Brain (organoid and tissue), 16 donors: ENCODE measurements at places on chromosomes 11 and 22. TPM values are rescaled to one million over a fixed set of nuclear protein-coding genes. Genes with fewer than 3 reads are reported as not detected.
A peak's percentile ranks its signal among the peaks of the same experiment; 100 is the strongest.

DNA sequence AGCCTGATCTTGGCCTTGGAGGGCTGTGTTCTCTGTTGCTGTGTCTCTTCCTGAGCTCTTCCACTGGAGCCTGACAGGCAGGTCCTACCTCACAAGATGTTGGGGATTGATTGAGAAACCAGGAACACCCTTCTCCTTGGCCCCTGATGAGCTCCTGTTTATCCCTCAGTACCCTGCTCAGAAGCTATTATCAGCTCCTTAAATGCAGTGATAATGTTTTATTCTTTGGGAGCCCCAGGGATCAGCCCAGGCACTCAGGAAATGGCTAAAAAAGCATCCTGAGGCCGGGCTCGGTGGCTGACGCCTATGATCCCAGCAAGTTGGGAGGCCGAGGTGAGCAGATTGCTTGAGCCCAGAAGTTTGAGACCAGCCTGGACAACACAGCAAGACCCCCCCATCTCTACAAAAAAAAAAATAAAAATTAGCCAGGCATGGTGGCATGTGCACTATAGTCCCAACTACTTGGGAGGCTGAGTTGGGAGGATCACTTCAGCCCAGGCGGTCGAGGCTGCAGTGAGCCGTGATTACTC, 4.9 kb upstream of the PHLDA2 start:
- DNase-seq: no peak

GRCh38 chr11:76284161-76284560, 77.9 kb upstream of the WNT11 start:
- no peak for DNase-seq

DNA sequence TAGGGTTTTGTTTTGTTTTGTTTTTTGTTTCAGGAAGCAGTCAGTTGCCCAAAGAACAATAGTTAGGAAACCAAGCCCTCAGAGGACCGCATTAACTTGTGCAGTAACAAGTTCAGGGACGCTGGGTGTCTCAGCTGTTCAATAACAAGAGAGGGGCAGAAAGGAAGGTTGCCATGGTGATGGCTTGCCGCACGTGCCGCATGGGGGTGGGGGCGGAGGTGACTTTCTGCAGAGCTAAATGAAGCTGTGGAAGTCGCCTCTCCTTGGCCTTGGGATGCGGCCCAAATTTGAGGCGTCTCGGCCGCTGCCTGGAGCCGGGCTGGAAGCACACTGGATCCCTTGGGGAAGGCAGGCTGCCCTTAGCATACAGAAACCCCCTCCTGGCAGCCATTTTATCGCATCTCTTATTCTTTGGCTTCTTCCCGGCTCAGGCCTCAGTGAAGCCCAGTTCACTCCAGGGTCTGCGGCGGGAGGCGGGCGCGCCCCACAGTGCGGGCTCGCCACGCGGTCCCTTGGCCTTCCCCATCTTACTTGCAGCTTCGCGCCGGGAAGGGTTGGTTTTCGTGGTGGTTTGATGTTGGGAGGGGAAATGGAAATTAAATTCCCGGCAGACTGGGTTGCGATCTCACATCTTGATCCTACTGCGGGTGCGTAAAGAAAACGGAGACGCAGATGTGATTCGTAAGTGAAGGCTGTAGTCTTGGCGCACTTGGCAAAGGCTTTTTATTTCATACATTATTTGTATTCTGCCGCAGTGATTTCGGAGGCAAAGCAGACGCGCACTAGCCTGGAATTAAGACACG, 94.3 kb downstream of the SLC17A6 start:
- DNase-seq: peak; percentile 95

DNA sequence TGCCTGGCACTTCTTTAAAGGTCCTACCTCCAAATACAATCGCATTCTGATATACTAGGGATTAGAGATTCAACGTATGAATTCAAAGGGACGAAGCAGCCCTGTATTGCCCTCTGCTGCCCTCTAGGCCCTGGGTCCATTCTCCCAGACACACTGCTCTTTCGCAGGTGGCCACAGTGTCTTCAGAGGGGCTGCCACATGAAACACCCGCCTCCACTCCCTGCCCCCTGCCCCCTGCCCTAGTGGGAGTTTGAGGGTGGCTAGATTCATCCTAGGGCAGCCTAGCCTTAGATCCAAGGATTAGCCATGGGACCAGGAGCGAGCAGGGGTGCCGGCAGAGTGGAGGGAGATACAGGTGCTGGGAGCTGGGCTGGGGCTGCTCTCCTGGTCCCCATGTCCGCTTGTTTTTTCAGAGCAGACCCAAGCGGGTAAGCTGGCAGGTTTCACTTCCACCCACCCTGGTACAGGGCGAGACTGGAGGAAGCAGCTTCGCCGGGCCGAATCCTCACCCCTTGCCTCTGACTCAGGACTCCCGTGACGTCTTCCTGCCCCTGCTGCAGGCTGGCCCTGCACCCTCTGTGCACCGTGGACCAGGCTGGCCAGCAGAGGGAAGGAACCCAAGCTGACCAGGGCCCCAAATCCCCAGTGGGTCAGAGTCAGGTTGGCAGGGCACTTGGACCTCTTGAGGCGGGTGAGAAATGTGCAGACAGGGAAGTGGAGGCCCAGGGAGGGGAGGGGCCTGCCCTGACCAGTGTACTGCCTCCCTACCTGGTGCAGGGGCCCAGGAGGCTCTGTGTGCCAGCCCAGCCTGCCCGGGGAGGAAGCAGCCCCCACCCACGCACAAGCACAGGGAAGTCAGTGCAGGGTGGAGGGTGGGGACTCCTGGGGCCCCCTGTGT, 28.4 kb upstream of the HMOX1 start:
- no peak for DNase-seq

- DNase-seq: no peak
Measured at GRCh38 chr11:63019506-63019905, 3.9 kb upstream of the SLC22A8 start.

DNA sequence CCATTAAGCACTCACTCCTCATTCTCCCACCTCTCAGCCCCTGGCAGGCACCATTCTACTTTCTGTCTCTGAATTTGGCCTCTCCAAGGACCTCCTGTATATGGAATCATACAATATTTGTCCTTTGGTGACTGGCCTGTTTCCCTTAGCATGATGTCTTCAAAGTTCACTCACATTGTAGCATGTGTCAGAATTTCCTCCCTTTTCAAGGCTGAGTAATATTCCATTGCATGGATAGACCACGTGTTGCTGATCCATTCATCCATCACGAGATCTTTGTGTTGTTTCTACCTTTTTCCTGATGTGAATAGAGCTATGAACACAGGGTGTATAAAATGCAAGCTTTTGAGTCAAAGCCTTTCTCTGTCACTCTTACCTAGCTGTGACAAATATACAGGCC, 11.6 kb downstream of the FADS2 start:
- DNase-seq: no peak

GRCh38 chr11:2867722-2868505, 17.7 kb downstream of the CDKN1C start:
- peak; percentile 71 for DNase-seq

DNA sequence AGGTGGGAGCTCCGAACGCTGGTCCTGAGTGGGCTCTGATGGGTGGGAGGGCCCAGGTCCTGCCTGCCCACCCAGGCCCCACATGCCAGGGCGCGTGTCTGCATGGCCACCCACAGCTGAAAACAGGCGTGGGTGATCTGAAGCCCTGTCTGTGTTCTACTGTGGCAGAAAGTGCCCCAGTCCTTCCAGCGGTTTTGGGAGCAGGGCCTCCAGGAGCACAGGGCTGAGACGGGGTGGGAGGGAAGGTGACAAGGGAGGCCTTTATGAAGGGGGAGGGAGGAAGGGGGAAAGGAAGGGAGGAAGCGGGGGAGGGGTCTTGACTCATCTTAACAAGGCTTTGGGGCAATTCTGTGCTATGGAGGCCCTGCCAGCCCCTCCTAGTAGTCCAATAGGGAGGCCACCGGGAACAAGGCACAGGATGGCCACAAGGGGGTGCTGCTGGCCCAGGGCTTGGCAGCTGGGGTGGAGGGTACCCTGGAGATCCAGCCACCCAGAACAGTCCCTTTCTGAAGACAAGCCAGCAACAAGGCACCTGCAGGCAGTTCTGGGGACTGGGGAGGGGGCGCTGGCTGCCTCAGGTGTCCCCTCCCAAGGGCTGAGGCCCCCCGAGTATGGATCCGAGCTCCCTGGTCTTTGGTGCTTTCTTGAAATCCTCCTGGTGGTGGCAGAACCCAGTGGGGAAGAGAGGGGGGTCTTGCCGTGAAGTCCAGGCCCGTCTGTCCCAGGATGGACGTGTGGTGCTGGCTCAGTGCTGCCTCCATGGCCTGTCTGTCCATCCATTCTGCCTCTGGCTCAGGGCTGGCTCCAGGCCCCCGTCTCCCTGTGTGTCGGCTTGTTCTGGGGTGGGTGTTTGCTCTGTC, 6.3 kb upstream of the FADS3 start:
- peak; percentile 79 for DNase-seq

DNA sequence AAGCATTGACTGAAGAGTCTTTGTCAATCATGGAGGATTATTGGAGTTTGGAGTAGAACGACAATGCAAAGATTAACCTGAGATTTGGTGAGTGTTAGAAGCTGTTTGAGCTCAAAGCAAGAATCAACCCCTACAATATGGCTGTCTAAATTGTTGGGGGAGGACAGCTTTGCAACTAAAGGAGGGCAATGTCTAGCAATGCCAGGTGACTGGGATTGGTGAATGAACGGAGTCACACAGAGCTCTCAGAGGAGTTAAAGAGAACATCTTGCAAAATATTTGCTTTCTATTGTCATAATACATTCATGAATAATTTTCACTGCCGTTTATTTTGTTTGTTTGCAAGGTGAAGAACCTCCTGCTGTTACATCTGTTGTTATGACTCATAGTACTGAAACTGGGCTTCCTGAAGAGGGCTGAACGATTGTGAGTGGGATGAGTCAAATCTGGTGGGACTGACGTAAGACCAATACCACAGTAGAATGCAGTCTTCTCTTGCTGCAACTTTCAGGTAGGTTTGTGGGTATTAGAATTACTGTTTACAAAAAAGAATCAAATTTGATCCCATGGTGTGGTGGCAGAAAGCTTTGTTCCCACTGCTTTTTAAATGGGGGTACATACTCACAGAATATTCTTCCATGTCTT, 281.9 kb downstream of the CADM1 start:
- no peak for DNase-seq

BIRC3 gene
- 0.17 TPM for polyA plus RNA-seq

CDC42BPG gene
- polyA plus RNA-seq: 9.5 TPM

DNA sequence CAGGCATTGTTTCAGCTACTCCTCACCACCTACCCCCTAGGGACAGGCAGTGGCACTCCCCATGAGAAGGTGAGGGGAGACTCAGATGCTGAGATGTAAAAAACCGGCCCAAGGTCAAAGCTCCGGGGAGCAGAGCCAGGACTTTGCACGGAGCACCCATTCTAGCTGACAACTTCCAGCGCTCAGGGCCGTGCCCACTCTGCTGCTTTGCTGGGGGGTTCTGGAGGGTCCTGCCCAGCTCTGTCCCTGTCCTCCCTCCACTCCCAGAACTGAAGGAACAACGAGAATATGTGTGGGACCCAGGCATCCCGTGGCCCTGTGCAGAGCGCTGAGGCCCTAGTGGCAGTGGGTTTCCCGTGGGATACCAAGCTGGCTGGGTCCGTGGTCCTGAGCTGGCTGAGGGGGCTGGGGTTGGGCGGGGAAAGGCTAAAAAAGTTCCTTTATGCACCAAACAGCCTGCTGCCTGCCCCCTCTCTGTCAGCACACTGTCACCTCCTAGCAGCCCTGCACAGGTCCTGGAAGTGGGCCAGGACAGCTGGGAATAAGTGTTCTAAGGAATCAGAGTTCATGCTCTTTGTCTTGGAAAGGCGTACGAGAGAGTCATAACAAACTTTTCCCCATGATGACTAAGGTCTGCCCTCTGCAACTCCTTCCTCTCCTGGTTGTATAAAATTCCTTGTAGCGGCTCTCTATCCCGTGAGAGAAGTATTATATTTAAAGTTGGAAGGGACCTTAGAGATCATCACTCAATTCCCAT, 1.9 kb downstream of the MS4A10 start:
- no peak for DNase-seq

DNA sequence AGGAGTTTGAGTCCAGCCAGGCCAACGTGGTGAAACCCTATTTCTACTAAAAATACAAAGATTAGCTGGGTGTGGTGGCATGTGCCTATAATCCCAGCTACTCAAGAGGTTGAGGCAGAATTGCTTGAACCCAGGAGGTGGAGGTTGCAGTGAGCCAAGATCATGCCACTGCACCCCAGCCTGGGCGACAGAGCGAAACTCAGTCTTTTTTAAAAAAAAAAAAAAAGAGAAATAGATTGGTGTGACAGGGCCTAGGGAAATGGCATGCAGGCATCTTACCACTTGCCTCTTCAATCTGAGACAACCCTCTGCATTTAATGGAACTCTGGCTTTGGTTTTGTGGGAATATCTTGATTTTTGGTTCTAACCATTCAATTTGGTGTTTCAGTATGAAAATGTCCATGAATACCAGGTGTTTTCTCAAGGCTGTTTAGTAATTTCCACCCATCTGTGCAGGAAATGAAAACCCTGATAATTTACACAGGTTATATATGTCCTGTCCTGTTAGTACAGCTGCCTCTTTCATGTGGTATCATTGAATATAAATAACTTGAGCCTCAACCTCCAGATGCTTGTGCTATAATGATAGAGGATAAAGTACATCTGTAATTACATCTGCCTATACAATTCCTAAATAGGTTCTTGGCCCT, 8.4 kb downstream of the XBP1 start:
- no peak for DNase-seq

C22orf31 gene
- polyA plus RNA-seq: 0.36 TPM

- no peak for DNase-seq
Measured at GRCh38 chr22:24593836-24594568, 1.1 kb upstream of the LRRC75B start.

TNNI2 gene
- polyA plus RNA-seq: not detected

APOA5 gene
- not detected for polyA plus RNA-seq

GRCh38 chr11:86408845-86409244, 34.2 kb downstream of the CCDC81 start:
- DNase-seq: no peak

CABP4 gene
- polyA plus RNA-seq: 4.8 TPM

DNA sequence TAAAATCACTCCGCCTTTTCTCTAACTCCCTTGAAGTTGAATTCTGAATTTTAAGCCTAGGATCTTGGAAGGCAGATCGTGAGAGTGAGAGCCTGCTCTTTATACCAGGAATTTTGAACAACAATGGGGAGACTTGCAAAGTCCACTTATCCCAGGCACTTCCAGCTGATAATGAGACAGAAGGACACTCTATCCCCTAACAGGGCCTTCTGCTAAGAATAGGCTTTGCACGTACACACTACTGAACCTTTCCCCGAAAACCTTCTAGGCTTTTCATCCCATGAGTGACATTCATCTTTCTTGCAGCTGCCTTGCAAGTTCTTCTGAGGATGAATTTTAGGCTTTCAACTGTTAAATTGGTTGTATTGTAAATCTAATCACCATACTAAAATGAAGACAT, 44.0 kb upstream of the WT1 start:
- DNase-seq: peak; percentile 6

MACROD1 gene
- 59.5 TPM for polyA plus RNA-seq

DNA sequence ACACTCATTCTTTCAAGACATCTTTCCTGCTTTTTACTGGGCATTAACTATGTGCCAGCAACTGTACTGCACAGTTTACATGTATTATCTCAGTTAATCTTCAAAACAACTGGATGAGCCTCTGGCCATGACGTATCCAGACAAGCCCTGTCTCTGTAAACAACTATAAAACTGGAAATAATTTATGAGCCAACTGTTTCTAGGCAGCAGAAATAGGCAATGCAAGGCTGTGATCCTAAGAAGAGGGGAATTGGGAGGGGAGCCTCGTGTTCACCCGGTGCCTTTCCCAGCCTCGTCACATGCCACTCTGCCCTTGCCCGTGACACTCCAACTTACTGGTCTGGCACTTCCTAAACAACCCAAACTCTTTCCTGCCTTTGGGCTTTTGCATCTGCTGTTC, 82.8 kb downstream of the FBXO7 start:
- no peak for DNase-seq
